ENCODE measurements at places on chromosomes 16 and 17.

DNA sequence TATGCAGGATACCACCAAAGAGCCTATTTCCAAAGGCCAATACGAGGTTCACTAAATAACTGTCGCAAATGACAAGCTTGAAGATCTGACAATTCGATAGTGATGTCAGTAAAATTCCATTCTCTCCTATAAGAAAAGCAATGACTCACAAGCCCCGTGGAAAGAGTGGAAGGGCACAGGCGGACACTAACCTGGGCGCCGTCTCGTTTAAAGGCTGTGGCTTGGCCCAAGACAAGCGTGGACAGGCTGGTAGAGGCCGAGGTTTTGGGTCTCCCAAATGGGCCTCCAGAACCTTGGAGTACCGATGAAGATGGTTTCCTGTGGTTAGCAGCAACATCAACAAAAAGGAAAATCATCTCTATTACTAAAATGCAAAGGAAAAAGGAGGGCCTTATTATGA lies 16.5 kb upstream of the SLC38A8 start:
- no peak for DNase-seq

GRCh38 chr17:58276423-58276822 lies 4.3 kb downstream of the MPO start:
- no peak for DNase-seq

GRCh38 chr17:62704381-62704971 lies 77.0 kb downstream of the MRC2 start:
- DNase-seq, result no peak

DNA sequence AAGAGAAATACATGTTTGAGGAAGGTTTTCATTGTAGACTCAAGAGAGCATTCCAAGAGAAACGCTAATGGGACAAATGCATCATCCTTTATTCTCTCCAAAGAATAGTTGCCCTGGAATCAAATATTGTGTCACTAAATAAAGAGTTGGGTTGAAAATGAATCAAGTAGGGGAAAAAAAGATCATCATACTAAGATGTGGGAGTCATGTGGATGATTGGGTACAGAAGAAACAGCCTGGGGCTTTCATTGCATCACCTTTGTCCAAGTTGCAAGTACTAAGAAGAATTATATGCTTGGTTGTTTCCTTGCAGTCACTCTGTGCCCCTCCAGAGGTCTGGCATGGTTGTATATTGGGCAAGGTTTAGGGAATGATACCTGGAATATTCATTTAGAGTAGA lies 658.9 kb downstream of the TOX3 start:
- DNase-seq, result no peak

GRCh38 chr17:68089881-68090280 lies 54.3 kb downstream of the KPNA2 start:
- no peak for DNase-seq
